ENCODE measurements at places on chromosomes 5 and 9.

- DNase-seq = no peak
Observed at GRCh38 chr5:95223566-95224258, 61.2 kb downstream of the MCTP1 start.

DNA sequence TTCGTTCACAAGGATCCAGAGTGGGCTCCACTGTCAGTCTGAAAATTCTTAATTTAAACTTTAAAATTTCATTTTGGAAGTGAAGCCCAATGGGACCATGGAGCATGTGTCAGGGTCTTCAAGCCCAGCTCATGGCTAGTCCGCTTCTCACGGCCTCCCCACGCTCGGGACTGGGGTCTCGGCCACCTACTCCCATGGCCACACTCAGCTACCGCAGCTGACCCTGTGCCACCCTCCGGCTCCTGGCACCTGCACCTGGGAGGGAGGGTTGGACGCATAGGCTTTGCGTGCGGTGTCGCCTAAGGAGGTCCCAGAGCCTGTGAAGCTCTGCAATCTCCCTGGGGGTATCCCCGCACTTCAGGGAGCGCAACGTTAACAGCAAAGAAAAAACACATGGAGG lies 175.7 kb upstream of the PRLR start:
- no peak for DNase-seq

DNA sequence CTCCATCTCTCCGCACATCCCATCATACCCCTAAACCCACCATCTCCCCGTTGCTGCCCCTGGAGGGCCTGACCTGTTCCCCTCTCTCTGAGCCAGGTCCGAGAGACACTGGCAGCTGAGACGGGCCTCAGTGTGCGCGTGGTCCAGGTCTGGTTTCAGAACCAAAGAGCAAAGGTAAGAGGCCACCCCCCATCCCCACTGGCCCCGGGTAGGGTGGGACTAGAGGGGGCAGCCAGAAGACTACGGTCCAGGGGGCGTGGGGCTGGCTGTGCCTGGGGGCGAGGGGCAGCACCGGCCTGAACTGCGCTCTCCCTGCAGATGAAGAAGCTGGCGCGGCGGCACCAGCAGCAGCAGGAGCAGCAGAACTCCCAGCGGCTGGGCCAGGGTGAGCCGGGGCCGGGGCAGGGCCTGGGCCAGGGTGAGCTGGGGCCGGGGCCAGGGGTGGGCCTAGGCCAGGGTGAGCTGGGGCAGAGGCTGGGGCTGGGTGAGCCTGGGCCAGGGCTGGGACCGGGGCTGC lies 79.8 kb downstream of the LMX1B start:
- DNase-seq = no peak

DNA sequence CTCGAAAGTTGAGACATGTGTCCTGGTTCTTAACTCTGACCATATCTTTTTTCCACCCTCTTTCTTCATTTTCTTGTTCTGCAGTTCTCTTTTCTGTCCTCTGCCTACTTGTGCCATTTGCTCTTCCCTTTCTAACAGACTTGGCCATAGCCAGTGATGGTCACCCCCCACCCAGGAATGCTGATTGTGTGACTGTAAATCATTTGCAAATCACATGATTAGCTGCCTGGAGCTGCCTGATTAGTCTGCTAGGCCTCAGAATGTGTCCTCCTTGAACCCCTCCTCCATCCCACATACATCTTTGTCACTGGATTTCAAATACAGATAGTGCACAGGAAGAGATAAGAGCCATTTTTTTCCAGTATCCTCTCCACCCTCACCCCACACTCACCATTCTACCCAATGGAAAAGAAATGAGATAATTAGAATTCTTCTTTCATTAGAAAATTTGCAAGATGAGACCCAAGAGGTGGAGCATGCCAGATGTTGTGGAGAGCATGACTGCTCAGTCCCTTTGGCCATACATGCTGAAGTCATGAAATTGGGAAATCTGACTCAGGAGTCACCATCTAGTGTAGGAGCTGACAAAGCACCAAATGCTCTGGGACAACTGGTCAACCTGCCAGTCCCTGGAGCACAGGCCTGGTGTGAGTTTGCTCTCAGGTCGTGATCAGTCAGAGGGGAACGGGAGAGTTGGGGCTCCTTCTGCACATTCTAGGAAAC lies 538.2 kb downstream of the CCDC171 start:
- DNase-seq = no peak

DNA sequence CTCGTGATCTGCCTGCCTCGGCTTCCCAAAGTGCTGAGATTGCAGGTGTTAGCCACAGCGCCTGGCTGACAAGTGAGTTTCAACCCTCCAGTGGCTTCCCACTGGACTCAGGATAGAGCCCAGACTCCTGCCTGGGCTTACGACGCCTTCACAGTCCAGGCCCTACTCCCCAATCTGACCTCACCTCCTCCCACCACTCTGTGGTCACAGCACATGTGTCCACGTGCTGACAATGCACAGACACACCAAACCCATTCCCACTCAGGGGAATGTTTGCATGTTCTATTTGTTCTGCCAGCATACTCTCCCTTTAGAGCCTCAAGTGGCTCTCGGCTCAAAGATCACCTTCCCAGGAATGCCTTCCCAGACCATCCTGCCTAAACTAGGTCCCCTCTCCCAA lies 31.1 kb upstream of the TRIM14 start:
- no peak for DNase-seq

DNA sequence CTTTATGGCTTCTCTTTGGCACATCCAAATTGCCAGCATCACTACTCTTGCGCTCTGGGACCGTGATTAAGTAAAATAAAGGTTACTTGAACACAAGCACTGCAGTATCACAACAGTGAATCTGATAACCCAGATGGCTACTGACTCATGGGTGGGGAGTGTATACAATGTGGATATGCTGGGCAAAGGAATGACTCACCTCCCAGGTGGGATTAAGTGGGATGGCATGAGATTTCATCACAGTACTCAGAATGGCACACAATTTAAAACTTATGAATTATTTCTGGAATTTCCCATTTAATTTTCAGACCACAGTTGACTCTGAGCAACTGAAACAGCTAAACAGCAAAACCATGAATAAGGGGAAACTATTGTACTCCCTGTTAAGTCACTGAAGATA lies 4.3 kb downstream of the GFM2 start:
- no peak for DNase-seq

DNA sequence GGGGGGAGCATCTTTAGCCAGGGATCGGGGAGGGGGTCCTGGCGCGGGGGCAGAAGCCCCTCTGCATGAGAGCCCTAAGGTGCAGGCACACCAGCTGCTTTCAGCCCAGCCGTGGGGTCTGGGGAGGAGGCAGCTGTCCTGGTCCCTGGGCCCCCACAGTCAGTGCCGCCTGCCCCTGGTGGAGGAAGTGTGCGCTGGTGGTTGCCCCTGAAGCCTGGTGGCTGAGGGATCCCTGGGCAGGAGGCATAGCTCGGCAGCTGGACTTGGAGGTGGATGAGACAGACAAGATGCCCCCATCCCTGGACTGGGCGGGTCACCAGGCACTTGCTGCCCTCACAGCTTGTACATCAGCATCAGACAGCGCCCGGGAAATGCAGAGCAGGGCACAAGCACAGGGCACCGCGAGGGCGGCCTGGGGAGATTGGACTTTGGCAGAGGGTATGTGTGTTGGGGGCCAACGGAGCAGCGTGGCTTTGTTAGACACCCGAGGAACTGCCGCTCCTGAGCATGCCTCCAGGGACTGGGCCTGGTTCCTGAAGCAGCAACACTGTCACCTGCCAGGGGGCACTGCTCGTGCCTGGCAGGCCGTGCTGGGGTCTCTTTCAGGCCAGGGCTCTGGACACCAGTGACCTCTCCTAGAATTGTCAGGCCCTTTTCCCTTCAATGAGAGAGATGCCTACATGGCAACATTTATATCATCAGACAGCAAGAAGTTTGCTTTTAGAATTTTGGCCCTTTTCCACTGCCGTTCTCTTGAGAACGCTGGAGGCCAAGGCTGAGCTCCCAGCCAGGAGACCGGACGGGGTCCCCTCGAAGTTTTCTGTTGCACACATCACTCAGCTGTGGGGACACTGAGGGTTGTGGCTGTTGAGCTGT lies 41.9 kb upstream of the CTSL start:
- DNase-seq = no peak

DNA sequence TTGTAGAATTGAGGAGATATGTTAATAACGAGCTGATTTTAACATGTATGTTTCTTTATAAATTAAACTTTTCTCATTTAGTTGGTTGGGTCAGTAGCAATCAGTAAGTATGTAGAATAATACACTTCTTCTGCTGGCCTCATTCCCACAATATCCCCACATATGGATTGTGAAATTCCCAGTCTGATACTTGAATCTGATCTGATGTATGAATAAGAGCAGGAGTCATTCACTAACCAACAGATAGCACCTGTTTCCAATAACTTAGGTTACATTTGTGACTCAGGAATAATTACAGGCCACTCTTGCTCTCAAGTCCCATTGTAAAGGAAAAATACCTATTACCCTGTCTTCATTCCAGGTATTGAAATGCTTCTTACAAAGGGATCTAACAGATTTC lies 23.9 kb downstream of the SLC36A1 start:
- no peak for DNase-seq

DNA sequence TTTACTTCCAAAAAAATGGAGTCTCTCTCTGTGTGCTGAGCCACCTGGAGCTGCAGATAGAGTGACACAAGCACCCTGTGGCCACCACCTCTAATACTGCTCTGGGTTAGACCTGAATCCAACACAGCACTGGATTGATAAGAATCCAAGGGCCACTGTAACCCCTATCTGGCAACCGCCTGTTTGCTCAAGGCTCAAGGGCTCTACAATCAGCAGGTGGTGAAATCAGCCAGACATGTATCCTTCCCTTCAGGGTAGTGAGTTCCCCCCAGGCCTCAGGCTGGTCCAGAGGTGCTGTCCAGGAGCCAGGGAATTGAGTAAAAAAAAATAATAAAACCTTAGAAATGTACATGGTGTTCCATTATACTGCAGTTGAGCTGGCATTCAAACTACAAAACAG lies 509.0 kb downstream of the KIF4B start:
- DNase-seq = no peak

GRCh38 chr5:119302916-119303897 lies 52.6 kb upstream of the TNFAIP8 start:
- DNase-seq = no peak

DNA sequence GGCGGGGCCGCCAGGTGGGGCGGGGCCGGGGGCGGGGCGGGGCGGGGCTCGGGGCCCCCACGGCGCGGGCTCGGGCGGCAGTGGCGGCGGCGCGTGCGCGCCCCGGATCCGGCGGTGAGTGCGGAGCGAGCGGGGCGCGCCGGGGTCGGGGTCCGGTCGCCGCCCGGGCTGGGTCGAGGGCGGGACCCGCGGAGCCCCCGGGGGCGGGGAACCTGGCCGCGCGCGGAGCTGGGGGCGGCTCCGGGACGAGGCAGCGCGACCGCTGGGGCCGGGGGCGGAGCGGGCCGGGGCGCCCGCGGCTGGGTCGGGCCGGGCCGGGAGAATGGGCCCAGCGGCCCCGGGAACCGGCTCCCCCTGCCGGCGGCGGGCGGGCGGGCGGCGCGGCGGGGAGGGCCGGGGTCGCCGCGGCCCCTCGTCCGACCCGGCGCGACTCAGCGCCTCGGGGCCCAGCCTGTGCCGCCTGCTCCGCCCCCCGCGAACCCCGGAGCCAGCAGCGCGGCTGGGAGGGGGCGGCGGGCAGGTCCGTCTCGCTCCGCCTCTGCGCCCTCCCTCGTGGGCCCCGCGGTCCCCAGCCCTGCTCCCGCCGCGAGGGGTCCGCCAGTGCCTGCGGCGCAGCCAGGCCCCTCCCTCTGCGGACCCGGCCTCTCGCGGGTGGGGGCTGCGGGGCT lies 3.1 kb downstream of the EGFL7 start:
- DNase-seq = no peak

GRCh38 chr5:76401801-76402250 lies 1.3 kb upstream of the IQGAP2 start:
- no peak for DNase-seq

DNA sequence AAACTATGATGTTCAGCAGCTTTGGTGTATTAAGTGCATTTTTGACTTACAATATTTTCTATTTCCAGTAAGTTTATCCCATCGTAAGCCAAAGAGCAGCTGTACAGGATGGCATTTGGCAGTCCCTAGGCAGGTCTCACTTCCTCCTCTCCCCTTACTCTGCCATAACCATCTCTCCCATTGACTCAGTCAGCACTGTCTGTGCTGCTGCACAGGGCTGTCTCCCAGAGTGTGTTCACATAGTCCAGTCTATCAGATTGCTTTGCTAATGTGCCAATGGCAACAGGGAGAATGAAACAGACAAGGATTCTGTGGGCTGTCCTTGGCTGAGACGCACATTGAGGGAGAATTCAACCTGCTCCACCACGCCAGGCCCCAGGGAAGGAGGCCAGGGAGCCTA lies 47.0 kb upstream of the CAST start:
- no peak for DNase-seq

DNA sequence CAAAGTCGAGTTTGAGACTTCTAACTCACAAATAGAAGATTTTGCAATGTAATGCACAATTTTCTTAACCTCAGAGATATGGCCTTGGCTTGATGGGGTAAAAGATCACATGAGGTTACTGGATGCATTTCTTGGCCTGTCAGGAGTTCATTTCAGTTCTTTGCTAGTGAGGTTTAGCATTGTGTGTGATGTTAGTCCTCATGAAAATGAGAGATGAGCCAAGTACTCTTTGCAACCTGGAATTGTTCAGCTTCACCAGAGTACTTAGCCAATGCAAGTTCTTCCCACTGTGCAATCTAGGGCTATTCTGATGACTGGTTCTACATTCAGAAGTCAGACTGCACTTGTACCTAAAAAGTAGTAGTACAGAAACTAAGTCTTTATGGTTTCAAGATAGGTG lies 24.9 kb downstream of the GNAQ start:
- no peak for DNase-seq

DNA sequence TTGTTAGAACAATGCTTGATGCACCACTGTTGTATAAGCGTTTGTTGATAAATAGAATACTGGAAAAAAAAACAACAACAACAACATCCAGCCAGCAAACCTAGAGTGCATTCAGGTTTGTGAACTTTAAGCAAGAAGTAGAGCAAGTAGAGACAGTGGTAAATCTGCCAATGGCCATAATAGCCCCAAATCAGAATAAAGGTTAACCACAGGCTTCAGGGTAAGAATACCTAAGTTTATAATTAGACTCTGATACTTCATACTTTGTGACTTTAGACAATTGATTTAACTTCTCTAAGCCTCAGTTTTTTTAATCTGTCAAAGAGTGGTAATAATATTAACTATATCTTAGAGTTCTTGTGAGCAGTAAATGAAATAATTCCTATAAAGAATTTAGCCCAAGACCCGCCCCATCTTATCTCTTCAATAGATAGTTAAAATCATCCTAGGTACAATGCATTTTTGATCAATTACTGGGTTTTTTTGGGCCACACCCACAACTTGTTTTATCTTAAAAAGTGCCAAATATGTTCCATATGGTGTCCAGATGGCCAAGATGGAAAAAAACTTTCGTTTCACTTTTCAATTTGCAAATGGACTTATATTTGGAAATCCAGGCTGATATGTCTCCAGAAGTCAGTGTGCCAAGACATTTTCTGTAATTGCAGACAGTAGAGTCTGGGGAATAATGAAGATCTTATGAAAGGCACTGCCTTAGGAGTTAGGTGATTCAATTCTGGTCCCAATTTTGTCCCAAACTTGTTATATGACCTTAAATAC lies 24.5 kb upstream of the DPYSL3 start:
- no peak for DNase-seq
